ENCODE measurements at places on chromosomes 2 and 18.

DNA sequence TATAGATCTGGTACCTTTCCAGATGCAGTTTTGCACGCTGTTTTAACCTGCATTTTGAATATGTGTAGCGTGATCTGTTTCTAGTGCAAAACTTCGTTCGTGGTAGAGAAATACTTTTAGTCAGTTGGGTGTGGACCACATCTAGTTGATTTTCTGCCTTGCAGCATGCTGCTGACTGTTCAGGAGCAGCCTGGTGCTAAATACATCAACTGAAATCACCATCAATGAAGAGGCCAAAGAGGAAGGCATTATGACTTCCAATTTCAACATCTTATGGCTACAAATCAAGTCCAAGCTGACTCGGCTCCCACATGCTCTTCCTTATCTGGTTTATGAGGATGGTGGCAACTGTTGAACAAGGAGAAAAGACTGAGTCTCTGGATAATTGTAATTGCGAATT, 298.5 kb downstream of the ZNF521 start:
- DNase-seq: no peak

- no peak for DNase-seq
Observed at GRCh38 chr2:1784087-1784486, 39.8 kb upstream of the PXDN start.

DNA sequence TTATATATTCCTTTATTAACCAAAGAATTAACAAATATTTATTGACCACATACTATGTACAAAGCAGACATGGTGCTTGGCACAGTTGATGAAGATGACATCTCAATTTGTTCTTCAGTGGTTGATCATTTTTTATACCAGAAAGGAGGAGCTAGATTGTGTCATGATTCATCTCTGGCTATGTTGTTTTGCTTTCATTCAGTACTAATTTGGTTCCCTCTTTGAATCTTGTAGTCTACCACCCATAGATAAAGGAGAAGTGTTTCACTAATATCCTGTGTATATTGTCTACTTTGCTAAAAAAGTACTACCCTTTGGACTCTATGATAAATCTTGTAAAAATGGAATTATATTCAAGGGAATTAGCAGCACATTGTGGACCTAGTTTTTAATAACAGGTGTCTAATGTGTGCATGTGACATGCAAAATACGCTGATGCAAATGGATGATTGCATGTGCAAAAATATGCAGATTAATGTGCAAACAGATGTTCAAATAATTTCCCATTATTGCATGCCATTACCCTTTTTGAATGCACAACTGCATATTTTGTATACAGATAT, 313.2 kb upstream of the ZEB2 start:
- no peak for DNase-seq

DNA sequence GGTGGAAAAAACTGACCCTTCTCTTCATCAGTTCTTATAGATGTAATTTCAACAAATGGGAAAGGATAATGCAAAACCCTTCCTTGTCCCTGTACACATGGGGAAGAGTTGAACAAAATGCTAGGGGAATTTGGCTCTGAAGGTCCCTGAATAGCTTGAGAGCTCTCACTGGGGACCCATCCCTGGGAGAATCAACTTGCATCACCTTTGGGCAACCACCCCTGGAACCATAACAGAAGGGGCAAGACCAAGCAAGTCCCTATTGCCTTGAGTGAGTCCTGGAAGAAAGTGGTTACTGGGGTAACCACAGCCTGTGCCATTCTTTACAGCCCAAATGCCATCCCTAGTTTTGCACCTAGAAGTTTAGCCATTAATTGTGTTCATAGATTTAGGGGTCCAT, 52.2 kb upstream of the B3GNT2 start:
- DNase-seq: no peak

GRCh38 chr2:67393237-67393636, 3.9 kb upstream of the ETAA1 start:
- no peak for DNase-seq

- peak; percentile 3 for DNase-seq
Observed at GRCh38 chr2:164824872-164825271, 16.8 kb downstream of the COBLL1 start.

DNA sequence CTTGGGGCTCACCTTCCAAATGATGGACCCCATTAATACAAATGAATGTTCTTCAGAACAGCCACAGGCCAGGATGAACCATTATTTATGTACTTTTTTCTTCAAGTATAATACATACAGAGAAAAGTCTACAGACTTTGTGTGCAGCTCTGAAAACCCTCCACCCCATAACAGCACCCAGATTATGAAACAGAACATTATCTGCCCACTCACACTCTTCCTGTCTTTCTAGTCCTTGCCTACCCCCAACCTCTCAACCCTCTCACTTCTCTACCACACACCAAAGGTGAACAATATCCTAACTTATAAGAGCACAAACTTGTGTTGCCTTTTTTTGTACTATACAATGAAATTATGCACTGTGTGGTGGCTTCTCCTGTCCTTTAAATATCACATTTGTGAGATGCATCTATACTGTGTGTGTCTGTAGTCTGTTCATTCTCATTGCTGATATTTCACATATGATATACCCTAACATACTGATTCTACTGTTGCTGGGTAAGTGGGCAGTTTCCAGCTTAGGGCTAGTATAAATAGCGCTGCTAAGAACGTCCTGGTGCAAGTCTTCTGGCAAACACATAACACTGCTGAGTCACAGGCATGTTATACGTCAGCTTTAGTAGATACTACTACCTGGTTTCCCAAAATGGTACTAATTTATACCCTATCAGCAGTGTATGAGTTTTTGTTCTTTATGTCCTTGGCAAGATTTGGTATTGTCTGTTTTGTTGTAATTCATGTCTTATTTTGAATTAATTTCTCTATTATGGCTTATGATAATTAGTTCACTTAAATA, 1.0 kb upstream of the NPHP1 start:
- DNase-seq: no peak

DNA sequence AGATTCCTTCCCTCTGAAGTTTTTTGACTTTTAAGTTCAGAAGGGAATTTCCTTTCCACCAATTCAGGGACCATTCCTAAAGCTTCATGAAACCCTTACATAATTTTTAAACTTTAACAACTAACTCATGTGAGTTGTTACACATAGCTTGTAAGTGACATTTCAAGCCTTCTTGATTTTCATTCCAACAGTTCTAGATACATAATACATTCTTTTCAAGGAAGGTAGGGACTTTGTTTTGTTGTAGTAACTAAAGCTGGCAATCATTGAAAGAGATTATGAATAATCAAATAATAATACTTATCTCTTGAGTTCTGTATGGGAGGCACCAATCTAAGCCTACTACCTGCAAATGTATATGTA, 45.4 kb downstream of the SETBP1 start:
- DNase-seq: no peak

DNA sequence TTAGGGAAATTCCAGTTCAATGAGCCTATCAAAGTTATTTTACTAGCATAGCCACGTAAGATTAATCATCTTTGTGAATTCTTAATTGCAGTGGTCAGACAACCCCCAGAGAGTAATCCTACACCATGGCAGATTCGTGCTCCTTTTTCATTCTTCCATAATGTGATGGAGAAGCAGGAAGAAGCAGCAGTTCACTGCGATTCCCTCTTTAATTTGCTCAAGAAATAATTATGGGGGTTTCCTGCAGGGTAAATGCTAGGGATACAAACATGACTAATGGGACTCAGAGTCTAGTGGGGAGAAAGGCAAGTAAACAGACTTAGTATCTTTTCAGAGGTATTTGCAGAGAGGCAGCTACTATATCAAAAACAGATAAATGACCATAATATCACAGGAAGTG, 175.8 kb upstream of the HNRNPA3 start:
- no peak for DNase-seq

GRCh38 chr2:234373481-234374149, 123.3 kb downstream of the ARL4C start:
- DNase-seq: no peak

GRCh38 chr18:47387864-47388263, 136.4 kb upstream of the SKOR2 start:
- no peak for DNase-seq

DNA sequence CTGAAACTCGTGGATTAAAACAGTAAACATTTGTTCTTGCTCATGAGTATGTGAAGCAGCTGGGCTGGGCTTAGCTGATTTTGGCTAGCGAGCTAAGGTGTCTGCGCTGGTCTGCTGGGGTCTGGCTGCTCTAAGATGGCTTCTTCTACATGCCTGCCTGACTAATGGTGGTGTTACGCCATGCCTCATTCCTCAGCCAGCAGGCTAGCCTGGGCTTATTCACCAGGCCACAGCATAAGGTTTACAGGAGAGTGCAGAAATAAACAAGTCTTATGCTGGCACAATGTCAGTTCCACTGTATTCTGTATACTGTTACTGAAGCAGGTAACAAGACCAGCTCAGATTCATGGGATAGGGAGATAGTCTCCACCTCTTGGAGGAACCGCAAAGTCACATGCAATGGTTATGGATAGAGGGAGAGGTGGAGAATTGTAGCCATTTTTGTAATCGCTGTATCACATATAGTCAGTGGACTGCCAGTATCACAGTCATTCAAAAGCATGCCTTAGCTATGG, 80.0 kb downstream of the RHBDD1 start:
- DNase-seq: no peak

DNA sequence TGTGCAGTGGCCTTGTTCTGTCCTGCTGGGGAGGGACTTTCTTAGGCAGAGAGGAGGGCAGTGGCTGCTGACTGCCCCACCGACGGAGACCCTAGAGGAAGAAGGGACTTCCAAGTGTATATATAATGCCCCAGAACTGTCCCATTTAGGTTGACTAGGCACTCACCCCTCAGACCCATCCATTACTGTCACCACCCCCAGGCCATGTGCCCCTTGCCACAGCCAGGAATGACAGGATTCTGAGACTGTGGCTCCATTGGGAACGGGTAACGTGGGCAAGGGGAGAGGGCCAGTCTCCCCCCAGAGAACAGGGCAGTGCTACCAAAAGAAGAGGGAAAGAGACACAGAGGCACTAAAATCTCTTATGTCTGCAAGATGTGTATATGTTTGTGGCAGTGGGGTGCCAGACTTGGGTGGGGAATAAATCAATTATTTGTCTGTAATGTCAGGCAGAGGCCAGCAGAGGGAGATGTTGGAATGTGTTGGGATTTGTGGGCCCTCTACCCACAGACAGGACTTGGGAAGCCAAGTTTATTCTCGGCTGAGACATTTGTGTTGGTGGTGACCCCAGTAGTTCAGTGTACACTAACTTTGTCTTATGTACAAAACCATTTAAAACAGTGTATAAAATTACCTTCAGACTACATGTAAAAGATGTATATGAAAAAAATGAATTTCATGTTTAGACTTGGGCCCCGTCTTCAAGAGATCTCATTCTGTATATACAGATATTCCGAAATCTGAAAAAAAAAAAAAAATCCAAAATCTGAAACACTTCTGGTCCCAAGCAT, 24.0 kb upstream of the TMEM37 start:
- peak; percentile 84 for DNase-seq

DNA sequence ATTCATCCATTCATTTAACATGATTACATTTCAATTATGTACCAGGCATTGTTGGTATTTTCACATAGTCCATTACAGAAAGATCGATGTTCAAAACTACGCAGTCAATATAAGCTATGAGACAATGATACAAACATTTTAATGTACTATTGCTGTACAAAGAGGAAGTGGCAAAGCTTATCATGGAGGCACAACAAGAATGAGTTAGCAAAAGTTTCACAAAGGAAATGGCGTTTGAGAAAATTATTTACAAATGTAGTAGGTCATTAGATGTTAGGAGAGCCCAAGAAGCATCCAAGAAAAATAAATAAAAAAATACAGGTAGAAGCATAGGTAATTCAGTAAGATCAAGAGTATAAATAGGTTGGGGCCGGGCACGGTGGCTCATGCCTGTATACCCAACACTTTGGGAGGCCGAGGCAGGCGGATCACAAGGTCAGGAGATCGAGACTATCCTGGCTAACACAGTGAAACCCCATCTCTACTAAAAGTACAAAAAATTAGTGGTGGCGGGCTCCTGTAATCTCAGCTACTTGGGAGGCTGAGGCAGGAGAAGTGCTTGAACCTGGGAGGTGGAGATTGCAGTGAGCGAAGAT, 1730.8 kb upstream of the CELF4 start:
- peak; percentile 6 for DNase-seq

- DNase-seq: no peak
Observed at GRCh38 chr2:143473216-143473615, 344.0 kb downstream of the ARHGAP15 start.

DNA sequence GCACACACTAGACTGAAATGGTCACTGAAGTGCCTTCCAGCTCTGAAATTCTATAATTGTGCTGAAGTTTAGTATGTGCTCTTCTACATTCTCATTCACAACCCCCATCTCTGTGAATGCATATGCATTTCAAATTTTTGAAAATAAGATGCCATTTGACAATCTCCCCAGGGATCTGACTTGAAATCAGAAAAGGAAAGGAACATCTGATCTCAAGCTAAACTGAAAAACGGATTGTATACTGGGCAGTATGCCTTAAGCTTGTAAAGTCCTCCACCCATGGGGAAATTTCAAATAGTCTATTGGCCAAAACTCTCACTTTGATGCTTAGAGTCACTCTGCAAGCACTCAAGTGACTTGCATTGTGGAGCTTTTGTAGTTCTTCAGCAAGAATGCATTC, 22.9 kb downstream of the FAP start:
- no peak for DNase-seq

DNA sequence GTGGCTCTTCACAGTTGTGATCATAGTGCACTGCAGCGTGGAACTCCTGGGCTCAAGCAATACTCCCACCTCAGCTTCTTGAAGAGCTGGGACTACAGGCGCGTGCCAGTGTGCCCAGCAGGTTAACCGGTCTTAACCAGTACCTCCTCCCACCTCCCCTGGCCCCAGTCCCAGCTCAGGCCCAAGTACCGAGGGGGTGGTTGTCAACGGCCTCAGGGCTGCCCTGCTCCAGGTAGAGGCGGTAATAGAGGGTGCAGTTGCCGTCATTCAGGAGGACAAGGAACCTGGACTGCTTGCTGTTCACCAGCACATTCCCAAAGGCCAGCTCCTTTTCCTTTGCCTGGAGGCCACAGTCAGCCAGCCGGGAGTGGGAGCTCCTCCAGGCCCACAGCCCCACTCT, 19.7 kb downstream of the CFAP65 start:
- no peak for DNase-seq

DNA sequence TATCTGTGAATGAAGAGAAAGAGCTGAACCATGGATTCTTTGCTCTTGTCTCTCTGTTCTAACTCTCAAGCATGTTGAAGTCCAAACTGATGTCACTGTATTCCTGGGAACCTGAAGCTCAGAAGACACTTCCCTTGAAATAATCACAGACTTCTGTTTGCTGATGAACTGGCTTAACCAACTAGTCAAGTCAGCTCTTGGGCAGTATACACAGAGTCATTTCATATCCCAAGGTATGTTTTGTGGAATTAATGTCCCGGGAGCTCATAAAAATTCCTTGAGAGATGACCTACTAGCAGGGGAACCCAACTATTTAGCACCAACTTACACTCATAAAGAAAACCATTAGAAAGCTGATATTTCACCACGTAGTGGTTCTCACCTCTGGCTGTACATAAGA, 156.6 kb downstream of the NR4A2 start:
- DNase-seq: no peak

- no peak for DNase-seq
Observed at GRCh38 chr2:34093790-34094189, 494.7 kb upstream of the FAM98A start.

Measured in suppressor macrophage (primary cell).